Activated effector memory CD4-positive, alpha-beta T cell treated with Interleukin-2 at 50 U/mL for 16 hours (primary cell): ENCODE measurements at places on chromosomes 6 and 20.

GRCh38 chr20:19073584-19074218 is 138.7 kb upstream of the SLC24A3 start:
- DNase-seq: no peak

DNA sequence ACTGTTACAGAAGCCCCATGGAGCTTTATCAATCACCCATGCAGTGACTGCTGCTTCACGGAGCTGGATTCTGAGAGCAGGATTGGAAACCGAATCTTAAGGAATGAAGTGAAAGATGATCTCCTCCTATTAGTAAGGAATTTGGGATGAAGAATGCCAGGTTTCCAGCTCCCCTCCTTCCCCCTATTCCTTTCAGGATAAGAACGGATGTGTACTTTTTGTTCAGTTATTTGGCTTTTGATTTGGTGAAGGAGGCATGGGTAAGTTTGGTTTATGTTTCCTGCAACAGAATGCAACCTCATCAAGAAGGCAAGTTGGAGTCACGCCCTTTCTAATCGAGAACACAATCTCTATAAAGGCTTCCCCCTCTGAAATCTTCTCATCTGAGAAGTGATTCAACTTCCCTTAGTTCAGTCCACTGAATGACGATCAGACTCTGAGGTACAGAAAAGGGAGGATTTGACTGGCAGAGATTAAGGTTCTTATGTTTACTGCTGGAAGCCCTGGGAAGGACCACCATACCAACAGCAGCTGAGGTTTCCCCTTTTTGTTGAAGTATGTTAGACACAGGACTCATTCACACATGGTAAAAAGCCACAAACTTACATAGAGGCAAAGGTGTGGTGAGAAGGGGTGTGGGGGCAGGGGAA is 5.5 kb downstream of the ELMO2 start:
- DNase-seq: no peak

DNA sequence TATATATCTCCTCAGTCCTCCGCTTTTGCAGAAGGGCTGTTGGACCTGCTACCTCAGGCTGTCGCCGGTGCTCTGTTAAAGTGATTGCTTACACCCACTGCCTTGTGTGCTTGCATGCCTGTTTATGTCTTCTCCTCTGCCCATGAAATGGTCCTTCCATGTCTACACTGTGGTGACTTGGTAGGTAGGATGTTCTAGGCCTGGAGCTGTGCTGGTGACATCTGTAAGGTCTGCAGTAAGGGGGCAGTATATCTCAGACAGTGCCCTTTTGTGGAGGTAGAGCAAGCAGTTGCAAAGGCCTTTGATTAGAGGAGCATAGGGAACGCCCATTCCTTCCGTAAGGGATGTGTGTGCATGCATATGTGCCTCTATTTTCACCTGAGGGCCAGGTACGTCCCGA is 40.3 kb downstream of the VAPB start:
- DNase-seq: no peak

- peak; percentile 94 for DNase-seq
Measured at GRCh38 chr6:136792410-136793262, at the start of gene MAP3K5. TSS of gene MAP3K5 (minus strand) at chr6:136792477. CDS start at chr6:136792157, 320 bp downstream.
